IMR-90 (cell line): ENCODE measurements at places on chromosomes 3 and 15. TPM values are rescaled to one million over a fixed set of nuclear protein-coding genes. Genes with fewer than 3 reads are reported as not detected.

- no peak for DNase-seq
Observed at GRCh38 chr15:63495780-63496488, 8.5 kb upstream of the USP3 start.

The TMEM158 gene
- total RNA-seq: 1.6 and 3.3 TPM in 2 replicates

GRCh38 chr3:117407317-117407716, 697.7 kb downstream of the TUSC7 start:
- peak; percentile 27 for DNase-seq

DNA sequence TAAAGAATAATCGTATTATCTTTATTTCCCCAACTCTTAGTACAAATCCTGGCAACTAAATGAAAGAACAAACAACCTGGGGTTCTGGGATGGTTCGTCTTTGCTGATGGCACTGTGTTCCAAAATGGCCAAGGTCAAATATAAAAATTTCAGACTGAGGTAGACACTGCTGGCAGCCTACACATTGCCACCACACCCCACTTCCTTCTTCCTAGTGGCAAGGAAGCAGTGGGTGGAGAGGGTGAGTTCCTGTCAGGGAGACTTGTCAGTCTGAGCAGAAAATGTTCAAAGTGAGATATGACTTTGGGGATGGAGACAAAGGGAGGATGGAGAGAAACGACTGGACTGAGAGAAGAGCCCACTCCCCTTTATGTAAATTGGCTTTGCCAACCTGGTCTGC, 69.6 kb downstream of the LMCD1 start:
- no peak for DNase-seq

GRCh38 chr3:179653096-179653797, 407 bp downstream of the USP13 start:
- peak; percentile 82 for DNase-seq

The ITGA11 gene
- 2.5 and 4.1 TPM in 2 replicates for total RNA-seq

The WNT5A gene
- total RNA-seq: 204 and 224 TPM in 2 replicates

DNA sequence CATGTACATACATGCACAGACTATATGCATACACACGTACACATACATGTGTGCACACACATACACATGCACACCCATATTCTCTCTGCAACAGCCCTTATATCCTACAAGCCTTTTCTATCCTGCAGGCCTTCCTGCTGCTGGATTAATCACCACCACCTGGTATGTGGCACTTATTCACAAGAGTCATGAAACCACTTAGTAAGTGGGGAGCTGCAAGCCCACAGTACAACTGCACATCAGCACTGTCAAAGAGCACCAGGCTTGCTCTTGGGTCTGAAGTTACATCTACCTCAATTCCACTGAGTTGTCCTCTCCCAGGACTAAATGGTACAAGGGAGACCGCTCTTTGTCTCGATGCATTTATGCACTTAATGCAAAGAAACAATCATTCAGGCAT, 233.2 kb downstream of the KLF13 start:
- peak; percentile 27 for DNase-seq

The SERPINI2 gene
- not detected in 2 replicates for total RNA-seq

GRCh38 chr15:33517944-33518343, 207.2 kb downstream of the RYR3 start:
- DNase-seq: no peak

DNA sequence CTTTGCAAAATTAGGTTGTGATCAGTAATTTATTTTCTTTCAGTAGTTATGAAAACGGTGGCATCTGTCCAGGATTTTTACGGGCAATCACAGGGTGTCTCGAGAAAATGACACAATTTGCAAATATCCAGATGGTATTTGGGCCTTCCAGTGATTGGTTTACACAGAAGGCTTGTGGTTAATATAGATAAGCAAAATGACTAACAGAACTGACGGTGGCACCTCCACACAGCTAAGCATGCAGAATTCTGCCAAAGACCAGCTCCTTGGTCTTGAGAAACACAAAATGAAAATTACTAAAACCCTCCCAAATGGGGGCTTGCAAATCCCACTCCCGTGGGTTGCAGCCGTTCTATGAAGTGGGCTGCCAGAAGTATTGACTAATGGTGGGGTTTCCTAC, 5.5 kb downstream of the ARHGEF3 start:
- DNase-seq: peak; percentile 61

The CDHR4 gene
- not detected in 2 replicates for total RNA-seq

GRCh38 chr3:156017352-156018030, 102.9 kb upstream of the KCNAB1 start:
- no peak for DNase-seq

GRCh38 chr15:31831596-31831995, 198.7 kb upstream of the CHRNA7 start:
- no peak for DNase-seq

The SLC27A2 gene
- total RNA-seq: under 0.01 TPM in 1 of 2 replicates, not detected in the other

The PHLDB2 gene
- 27.2 and 28.7 TPM in 2 replicates for total RNA-seq

DNA sequence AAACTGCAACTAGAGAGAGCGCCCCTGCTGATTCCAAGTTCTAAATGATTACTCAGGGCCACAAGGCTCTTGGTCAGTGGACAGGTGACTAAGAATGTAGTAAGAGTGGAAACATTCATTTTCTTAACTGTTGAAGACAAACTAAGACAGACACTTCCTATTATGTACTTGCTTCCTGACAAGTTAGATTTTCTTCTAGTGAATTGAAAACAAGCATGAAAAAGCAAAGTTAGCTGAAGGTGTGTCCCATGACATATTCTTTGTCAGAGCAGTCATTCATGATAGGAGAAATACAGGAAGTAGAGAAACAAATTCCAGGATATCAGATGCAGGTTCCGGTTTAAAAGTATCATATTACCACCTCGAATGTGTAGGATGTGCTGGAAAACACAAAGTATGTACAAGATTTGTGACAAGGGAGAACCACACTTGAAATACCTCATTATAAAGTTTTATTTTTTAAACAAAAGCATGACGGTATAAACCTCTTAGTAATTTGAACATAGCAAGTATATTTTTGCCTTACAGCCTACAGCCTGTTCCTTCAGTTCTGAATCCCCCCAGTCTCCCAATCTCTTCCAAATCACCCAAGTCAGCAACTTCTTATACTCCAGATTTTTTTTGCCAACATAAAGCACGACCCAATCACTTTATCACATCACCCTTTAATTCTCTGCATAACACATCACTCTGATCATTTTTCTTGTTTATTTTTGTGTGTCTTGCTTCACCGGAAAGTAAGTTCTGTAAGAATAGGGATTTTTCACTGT, 6.2 kb downstream of the TSPAN3 start:
- DNase-seq: peak; percentile 65

DNA sequence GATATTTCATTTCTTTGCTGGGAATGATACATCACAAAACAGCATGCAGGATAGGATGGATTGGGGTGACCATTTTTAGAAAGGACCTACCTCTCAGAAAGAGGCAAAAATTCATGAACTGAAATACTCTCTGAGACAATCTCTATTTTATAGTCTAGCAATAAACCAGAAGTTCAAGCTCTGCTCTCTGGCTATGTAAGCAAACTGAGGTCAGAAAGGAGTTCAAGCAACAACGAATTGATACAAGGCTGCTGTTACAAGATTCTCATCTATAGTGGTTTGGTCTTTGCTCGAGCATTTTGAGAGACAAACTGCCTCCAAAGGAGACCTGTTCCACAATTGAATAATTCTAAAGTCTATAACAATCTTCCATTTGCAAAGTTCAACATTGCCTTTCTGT, 84.7 kb upstream of the GOLGA8J start:
- DNase-seq: no peak

GRCh38 chr3:102299125-102299877, 135.5 kb upstream of the ZPLD1 start:
- no peak for DNase-seq

GRCh38 chr15:25793354-25794050, 69.6 kb downstream of the ATP10A start:
- no peak for DNase-seq
